Inflammatory macrophage treated with lipopolysaccharide for 1 hour (primary cell): ENCODE measurements at places on chromosomes 13 and 19.
A peak's percentile ranks its signal among the peaks of the same experiment; 100 is the strongest.

DNA sequence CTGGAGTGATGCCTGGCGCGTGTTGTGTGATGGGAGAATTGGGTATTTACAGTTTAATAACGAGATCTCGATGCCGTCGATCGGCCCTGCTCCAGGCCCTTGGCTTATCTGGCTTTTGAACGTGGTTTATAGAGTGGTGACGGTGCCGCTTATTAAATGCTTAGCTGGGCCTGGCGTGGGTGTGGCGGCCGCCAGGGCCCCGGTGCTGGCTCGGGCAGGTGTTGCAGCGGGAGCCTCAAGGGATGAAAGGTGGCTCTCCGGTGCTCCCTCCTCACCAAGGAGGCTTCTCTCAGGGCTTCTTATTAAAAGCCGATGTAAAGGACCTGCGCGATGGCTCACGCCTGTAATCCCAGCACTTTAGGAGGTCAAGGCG lies 173.8 kb downstream of the KDM4B start:
- no peak for DNase-seq

GRCh38 chr19:46620716-46621115 lies 4.2 kb downstream of the PTGIR start:
- DNase-seq: no peak

GRCh38 chr13:22128441-22129408 lies 457.9 kb downstream of the FGF9 start:
- DNase-seq: no peak

- DNase-seq: no peak
Observed at GRCh38 chr13:66362485-66362884, 867.7 kb downstream of the PCDH9 start.

DNA sequence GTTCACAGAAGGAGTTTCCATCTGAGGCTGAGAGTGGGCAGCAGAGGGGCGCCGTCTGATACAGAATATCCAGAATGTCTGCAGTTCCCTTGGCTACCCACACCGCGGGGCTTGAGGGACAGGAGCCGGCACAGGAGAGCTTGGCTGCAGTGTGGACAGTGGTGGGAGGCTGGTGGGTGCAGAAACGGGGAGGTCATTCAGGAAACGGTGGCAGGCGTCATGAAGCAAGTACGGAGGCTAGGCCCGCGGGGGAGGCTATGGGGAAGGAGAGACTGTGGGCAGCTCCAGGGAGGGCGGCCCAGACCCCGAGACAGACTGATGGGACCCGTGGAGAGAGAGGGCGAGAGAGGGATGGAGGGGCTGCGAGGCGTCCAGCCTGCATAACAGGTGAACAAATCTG lies 55.2 kb upstream of the UQCRFS1 start:
- no peak for DNase-seq

DNA sequence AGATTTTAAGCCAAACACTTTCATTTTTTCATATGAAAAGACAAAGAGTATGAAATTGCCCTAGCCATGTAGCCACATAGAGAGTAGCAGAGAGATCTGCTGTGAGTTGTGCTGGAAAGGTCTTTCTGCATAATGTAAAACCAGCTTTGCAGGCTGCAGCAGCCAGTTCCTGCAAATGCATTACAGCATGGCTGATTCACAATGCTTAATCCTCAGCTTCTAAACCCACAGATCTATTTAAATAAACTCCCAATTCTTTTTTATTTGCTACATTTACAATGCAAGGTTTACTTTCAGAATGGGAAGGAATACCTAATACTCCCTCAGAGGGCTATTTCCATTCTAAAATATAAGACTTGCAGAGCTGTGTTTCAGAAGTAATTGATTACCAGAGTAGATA lies 185.6 kb upstream of the STARD13 start:
- no peak for DNase-seq

- no peak for DNase-seq
Observed at GRCh38 chr19:14406645-14407401, 12.3 kb downstream of the DDX39A start.

DNA sequence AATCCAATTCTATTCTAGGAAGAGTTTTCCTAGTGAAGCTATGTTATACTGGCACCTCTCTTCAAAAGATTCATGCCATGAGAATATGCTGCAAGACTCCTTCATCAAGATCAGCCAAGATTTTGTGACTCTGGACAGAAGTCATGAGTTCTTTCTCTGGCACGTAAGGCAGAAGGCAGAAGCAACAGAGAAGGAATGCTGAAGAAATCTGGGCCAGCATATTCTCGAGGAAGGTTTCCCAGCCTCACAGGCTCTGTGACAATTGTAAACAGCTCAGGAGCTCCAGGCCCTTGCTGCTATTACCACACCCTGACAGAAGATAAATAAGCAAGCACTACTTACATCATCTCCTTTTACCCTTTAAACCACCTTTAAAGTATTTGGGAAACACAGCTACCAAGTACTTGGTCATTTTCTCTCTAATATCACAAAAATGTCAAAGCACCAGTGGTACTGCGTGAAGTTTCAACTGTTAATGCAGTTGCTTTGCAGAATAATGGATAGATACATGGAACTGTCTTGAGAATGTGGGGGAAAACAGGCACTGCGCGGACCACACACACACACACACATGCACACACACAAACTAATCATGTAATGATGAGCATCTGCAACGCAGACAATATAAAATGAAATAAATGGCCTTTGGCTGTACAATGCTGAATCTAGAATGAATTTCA lies 55.4 kb downstream of the INTS6 start:
- no peak for DNase-seq

- no peak for DNase-seq
Observed at GRCh38 chr13:22960827-22961226, 220.0 kb upstream of the SGCG start.

DNA sequence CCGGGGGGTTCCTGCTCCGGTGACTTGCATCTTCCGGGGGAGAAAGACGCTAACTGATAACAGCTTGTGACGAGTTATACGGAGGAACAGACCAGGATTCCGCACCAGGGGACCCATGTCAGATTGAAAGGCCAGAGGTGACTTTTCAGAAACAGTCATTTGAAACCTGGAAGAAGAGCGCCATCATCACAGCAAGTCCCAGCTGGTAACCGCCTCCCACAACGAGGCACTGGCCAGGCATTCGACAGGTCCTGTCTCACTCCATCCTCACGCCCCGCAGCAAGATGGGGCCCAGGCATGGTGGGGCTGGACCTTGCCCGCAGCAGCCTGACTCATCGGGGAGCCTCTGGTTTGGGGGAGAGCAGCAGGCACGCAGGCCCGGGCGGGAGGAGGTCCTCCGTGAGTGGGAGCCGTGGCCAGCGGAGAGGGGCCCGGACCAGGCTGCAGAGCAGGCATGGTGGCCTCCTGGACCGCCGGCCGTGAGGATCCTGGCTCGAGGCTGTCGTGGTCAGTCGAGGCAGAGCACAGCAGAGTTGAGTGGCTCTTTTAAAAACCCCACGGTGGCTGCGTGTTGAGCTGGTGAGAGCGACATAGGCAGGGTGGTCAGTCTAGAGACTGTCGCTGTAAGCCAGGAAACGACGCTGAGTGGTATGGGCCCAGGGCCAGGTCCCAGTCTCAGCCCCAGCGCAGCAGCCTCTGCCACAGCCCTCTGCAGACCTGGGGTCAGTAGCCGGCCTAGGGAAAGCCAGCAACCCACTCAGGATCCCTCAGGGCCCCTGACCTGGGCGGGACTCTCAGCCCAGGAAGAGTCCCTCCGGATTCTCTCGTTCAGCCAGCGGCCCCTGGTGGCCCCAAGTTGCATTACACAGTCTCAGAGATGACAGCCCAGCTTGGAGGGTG lies 94.9 kb upstream of the MCF2L start:
- DNase-seq: peak; percentile 35

DNA sequence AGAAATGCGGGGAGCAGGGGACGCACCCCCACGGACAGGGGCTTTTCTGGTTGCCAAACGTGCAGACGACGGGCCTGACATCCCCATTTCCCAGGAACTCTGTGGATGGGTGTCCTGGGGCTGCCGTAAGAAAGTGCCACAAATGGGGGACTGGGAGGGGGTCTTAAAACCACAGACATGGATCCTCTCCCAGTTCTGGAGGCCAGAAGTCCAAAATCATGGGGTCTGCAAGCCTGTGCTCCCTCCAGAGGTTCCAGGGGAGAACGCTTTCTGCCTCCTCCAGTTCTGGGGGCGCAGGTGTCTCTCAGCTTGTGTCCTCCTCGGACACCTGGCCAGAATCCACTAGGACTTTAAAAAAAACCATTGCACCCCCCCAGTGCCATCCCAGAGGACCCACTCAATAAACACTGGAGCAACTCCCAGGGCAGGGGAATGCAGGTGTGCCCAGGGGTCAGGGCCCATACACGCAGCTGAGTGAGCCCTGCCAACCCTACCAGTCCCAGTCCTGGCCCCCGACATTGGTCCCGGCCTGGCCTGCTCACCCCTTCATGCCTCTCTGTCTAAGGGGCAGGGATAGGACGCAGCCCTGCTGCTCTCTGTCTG lies 103.9 kb downstream of the GADD45B start:
- no peak for DNase-seq

GRCh38 chr13:45341799-45342500 lies 967 bp upstream of the TPT1 start:
- peak; percentile 75 for DNase-seq

DNA sequence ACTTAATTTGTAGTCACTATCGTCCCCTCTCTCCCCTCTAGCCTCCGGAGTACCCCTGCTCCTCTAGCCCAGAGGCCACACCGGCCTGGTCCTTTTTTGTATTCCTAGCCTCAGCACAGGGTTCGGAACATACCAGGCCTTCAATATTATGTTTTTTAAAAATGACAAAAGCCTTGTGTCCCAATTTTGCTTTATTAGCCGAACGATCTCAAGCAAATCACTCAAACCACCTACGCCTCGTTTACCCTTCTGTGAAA lies 463 bp upstream of the POMP start:
- DNase-seq: no peak

DNA sequence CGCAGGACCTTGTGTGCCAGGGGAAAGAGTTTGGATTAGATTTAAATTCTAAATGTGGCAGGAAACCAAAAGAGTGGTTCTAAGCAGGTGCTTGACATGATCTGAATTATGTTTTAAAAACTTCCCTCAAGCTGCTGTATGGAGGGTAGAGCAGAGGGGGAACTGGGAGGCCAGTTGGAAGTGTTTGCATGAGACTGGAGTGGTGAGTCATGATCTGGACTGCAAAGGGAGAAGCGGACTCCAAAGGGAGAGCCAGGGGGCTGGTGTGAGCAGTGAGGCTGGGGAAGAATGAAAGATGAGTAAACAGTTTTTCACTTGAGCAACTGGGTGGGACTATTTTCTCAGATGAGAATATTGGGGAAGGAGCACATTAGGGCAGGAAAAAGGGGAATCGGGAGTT lies 206.1 kb downstream of the DNAJC15 start:
- peak; percentile 4 for DNase-seq

- DNase-seq: no peak
Observed at GRCh38 chr19:58406818-58407657, 1.4 kb upstream of the ZNF584 start.

DNA sequence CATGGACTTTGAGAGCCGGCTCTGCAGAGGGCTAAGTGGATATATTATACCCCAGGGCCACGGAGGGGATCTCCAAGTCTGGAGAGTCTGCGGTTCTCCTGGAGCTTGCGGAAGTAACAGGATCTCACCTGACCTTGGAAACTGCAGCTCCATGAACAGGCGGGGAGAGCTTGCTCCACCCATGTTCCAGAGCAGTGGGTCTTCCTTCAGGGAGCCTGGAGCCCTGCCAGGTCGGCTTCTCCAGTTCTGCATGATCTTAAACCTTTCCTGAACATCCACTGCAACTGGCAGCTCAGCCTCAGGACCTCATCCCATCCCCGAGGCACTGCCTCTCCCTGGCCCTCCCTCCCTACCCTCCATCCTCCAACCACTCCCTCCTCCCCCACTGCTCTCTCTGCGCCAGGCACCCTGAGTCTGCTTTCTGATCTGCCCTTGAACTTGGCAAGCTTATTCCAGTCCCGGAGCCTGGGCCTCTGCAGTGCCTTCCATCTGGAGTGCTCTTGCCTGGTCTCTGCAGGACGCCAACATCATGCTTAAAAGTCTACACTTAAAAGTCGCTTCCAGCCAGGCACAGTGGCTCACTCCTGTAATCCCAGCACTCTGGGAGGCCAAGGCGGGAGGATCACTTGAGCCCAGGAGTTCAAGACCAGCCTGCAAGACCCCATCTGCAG lies 13.2 kb downstream of the ATCAY start:
- DNase-seq: no peak

GRCh38 chr13:22662771-22663170 lies 518.0 kb upstream of the SGCG start:
- no peak for DNase-seq

- DNase-seq: no peak
Observed at GRCh38 chr19:7230826-7231225, 63.4 kb downstream of the INSR start.
